Frontal cortex (tissue), 4 donors: ENCODE measurements at places on chromosomes 1 and 21. TPM values are rescaled to one million over a fixed set of nuclear protein-coding genes. Genes with fewer than 3 reads are reported as not detected.
A peak's percentile ranks its signal among the peaks of the same experiment; 100 is the strongest.

The LPAR3 gene
- total RNA-seq: 0.82 TPM

The FALEC gene
- total RNA-seq: 0.41 TPM

The LAMC1 gene
- total RNA-seq: 29.3 TPM

The DNALI1 gene
- total RNA-seq: 2.9 TPM

The KLHDC9 gene
- 4.5 TPM for total RNA-seq

The ZNF648 gene
- under 0.01 TPM for total RNA-seq

The APCS gene
- not detected for total RNA-seq

The TRIM17 gene
- 1.6 TPM for total RNA-seq

The S100A9 gene
- 28.9 TPM for total RNA-seq

The ANKRD35 gene
- 0.82 TPM for total RNA-seq

The FAM131C gene
- 1.2 TPM for total RNA-seq

The ZBTB8B gene
- 15.9 TPM for total RNA-seq

DNA sequence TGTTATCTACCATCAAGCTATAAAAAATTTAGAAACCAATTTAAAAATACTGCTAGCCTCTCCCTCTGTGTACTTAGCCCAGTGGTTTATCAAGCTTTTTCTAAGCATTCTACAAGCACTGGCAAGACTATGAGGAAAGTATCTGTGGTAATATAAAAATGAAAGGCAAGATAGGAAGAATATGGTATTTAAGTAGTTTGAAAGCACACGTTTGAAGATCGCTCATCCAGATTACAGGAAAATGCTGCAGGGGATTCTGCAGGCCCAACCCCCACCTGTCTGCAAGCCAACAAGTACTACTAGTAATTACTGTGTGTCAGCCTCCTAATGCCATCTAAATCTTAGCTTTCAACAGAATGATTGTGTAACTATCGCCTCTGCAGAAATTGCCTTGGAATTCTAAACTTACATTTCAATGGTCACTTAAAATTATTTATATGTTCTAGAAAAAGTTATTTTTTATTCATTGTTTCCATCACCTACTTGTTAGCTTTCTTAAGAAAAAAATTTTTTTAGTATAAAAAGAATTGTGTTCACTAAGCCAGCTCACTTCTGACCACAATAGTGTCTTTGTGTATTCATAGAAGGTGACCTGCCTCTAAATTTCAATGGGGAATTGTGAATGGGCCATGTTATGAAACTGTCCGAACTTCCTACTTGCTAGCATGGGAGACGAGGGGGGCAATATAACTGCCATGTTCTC lies 8.5 kb downstream of the ERRFI1 start:
- DNase-seq: no peak

- no peak for DNase-seq
These were observed 34.0 kb downstream of the GLIS1 start for GRCh38 chr1:53704804-53705445.

GRCh38 chr1:223713546-223714420 lies 1.4 kb downstream of the CAPN2 start:
- DNase-seq: no peak

GRCh38 chr21:33022489-33022827 lies 3.3 kb upstream of the OLIG2 start:
- peak; percentile 18 for DNase-seq

DNA sequence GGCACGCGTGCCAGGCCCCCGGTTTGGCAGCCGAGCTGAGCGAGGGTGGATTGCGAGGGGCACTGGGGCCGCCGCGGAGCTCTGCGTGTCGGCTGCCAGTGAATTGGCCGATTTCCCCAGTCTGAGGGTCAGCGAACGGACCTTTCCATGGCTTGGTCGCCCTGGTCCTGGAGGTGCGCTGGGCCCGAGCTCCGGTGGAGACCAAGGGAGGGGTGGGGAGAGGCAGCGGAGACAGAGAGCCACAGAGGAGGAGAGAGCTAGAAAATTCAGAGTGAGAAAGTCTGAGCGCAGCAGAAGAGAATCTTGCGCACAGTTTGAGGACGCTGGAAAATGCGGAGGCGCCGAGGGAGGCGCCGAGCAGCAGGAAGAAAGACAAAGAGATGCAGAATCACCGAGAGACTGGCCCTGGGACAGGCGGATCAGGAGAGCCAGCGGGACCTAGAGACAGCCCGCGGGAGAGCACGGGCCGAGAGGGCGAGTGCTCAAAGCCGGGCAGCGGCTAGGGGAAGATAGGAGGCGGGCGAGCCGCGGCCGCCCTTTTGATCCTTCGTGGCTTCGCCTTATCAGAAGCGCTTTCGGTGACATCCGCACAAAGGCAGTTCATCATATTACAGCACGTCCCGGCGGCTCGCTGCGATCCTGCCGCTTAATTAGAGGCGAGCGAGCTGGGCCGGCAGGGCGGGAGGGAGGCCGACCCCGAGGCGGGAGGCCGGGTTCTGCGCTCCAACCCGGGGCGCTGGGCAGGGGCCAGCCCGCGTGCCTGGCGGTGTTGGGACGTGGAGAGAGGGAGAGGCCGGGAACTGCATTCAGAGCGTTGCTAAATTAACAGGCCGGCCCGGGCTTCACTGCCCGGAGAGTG lies 12.7 kb downstream of the PAX7 start:
- no peak for DNase-seq

- no peak for DNase-seq
These were observed 14.5 kb downstream of the CFHR4 start for GRCh38 chr1:196902344-196902743.

- no peak for DNase-seq
These were observed 272.6 kb upstream of the FMN2 start for GRCh38 chr1:239819096-239819495.

DNA sequence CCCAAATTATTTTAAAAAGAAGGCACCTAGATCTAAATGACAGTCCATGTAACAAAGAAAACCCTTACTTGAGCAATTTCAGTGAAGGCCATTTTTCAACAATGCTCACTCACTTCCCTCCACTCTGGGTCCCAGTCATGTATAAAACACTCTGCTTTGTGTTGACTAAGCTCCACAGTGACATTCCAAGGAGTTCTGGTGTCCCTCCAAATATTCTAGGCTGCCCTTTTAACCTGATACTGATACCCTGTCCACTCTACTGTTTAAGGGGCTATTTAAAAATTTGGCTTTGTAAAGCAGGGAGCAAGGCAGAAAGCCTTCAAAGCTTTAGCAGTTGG lies 73.6 kb downstream of the GNG12 start:
- DNase-seq: no peak

GRCh38 chr1:119469741-119470140 lies 37.3 kb upstream of the HSD3B1 start:
- no peak for DNase-seq

- DNase-seq: no peak
These were observed 154.1 kb downstream of the TGFBR3 start for GRCh38 chr1:91731815-91732214.

GRCh38 chr1:40141878-40142535 lies 19.2 kb upstream of the RLF start:
- DNase-seq: no peak

DNA sequence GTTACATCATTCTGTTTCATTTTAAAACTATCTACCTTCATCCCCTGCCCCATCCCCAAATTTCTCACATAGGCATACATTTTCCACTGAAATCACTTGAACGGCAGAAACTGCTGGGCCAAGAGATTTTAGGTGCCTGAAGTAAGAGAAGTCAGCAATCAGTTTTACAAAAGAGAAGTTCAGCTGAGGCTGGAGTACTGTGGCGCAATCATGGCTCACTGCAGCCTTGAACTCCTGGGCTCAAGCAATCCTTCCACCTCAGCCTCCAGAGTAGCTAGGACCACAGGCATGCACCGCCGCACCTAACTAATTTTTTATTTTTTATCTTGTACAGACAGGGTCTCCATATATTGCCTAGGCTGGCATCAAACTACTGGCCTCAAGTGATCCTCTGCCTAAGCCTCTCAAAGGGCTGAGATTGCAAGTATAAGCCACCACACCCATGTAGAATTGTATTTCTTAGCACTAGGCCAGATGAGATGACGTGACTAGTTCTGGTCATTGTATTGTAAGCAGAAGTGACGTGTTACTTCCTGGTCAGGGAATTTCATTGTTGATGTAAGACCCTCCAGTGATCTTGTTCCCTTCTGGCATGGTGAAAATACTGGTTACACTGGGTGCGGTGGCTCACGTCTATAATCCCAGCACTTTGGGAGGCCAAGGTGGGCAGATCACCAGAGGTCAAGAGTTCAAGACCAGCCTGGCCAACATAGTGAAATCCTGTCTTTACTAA lies 7.1 kb downstream of the BECN2 start:
- no peak for DNase-seq

DNA sequence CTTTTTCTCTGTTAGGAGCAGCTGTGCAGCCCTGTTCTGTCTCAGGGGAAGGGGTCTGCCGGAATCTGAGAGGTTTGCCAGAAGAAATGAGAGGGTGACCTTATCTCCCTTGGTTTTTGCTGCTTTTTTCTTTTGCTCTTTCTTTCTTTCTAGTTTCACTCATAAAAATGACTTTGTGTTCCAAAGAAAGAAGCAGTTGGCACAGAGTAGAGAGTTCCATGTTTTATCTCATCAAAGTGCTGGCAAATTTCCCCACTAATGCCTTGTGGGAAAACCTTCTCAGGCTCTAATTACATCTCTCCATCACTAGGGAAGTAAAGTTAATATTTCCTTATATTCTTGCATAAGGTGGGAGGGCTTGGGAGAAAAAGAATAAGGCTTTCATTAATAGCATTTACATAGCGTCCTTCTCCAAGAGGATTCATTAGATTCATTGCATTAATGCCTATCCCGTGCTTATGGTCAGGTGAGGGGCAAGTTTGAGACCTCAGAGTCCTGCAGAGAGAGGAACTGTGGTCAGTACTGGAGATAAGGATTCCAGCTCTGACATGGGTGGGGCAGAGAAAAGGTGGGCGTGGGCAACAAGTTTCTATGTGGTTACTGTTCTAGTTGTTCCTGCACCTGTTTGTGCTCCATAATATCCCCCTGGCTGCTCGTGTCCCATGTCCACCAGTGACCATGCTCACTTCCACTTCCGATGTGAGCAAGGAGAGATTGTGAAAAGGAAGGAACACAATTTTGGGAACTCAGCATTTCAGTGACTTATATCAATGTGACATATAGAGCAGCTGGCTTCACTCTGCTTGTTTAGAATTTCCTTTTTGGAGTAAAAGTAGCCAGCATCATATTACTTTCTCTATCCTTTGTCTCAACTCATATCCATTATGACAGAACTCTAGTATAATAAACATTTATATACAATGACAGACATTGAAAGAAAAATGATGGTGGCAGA lies 79.5 kb downstream of the DISC1 start:
- no peak for DNase-seq

DNA sequence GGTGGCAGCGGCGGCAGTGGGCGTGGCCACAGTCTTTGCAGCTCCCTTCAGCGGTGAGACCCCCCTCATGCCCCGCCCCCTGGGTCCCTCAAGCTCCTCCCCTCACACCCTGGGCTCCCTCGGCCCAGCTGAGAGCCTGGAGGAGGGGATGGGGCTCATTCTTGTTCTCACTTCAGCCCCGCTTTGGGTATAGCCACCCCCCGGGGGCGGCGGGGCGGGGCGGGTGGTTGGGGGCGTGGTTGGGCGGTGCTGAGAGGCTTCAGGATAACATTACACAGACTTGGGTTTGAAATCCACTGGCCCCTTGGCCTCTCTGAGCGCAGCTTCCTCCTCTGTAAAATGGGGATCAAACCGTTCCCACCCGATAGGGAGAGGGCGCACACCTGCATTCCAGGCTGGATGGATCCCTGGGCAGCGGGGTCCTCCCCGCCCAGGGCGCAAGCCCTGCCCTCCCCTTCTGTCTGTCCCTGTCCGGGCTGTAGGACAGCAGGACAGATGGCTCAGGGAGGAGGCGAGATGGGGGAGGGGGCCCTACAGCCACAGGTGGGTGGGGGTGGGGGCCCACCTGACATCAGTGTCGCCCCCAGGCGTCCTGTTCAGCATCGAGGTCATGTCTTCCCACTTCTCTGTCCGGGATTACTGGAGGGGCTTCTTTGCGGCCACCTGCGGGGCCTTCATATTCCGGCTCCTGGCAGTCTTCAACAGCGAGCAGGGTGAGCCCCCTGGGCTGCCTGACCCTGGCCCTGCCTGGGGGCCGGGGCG lies 5.1 kb downstream of the CLCNKA start:
- DNase-seq: no peak

GRCh38 chr1:234316937-234317336 lies 56.3 kb upstream of the COA6 start:
- no peak for DNase-seq

DNA sequence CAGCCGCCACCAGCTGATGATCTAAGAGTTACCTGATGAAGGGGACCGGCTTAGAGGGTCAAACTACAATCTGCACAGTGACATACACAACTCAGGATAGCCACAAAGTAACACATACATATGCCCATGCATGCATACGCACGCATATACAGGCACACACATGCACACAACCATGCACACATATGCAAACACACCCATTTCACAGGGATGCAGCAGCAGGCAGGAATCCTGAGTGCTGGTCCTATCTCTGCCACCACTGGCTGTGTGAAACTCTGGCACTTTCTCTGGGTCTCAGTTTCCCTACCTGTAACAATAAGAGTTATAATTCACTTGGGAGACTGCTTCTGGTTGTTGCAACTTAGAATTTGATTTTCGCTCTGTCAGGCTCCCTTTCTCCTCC lies 520.2 kb downstream of the PTPRU start:
- no peak for DNase-seq

DNA sequence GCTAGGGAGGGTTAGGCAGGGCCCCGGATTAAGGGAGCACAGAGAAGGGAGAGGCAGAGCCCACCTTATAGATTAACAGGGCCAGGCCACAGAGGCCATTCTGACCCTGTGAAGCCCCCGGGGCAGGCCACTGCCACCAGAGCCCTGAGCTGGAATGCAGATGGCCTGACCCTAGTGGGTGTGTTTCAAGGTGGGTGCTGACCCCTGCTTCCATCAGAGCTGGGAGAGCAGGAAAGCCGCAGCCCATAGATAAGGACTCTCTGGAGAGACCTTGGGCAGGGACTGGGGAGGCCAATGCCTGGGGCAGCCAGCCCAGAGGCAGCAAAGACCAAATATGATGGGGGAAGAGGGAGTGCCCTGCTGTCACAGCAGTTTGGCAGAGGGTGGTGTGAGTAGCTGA lies 35.9 kb downstream of the NCMAP start:
- DNase-seq: no peak

DNA sequence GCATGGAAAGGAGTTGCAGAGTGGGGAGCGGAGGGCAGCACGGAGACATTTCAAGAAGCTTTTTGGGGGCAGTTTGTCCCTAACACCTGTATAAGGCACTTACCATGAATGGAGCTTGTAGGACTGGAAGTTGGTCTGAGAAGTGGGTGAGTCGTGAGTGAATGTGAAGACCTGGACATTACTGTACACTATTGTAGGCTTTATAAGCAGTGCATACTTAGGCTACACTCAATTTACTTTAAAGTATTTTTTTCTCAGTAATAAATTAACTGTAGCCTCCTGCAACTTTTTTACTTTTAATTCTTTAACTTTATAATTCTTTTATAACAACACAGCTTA lies 141.6 kb upstream of the ETV3 start:
- no peak for DNase-seq

GRCh38 chr1:176167210-176167609 lies 39.9 kb downstream of the COP1 start:
- no peak for DNase-seq
